ENCODE measurements at places on chromosomes 2 and 18. TPM values are rescaled to one million over a fixed set of nuclear protein-coding genes. Genes with fewer than 3 reads are reported as not detected.

- DNase-seq: no peak
These were observed 34.6 kb downstream of the RTP5 start for GRCh38 chr2:241904011-241904718.

GRCh38 chr2:197423307-197423706 lies 11.5 kb downstream of the SF3B1 start:
- no peak for DNase-seq

DNA sequence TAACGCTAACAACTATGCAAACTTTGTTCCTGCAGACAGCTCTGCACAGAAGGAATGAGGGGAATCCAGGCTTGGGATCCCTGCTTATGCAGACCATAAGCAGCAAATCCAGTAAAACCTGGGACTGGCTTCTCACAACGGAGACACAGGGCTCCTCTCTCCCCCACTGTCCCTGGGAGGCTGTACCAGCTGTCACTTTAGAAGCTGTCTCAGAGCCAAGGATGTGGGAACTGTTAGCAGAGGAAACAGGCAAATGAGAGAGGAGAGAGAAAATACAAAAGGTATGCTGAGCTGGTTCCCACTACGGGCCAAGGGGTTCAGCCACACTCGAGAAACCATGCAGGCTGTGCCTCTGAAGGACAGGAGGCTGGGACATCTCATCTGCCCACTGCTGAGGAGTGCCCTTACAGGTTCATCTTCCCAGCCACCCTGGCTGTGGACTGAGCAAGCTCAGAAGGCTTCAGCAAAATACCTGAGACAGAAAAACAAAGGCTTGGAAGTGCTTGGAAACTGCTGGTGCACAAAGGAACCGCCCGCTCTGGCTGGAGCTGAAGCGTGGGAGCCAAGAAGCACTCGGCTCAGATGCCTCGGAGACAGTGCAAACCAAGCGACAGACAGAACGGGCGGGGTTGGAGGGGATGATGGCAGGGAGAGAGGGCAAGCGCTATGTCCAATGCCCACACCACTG lies 72.5 kb downstream of the FAM210A start:
- DNase-seq: no peak

The CTAGE1 gene
- total RNA-seq: not detected
